Hypothalamus (tissue), 51 donors: ENCODE measurements at places on chromosomes 11 and 22.

GRCh38 chr11:8839957-8840945 is 70.7 kb upstream of the AKIP1 start:
- peak; percentile 44 for DNase-seq

DNA sequence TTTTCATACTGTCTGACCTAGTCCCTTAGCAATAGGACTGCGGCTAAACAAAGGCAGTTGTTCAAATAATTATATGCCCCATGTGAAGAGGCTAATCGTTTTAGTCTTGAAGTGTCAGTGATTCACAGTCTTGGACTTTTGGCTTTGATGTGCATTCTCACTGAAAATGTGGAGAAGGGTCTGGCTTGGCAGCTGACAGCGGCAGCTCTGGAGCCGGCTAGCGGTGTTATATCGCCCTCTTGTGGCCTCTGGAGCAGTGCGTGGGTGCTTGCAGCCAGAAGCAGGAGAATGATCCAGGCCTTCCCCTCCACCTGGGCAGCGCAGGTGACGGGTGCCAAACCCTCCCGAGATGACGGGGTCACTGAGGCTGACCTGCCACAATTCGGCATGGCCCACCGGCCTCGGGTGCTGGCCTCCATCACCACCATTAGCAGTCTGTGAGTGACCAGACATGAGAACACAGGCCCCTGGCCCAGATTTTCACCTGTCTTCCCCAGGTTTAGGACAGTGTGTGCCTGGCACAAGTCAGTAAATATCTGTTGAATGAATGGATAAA is 90.3 kb upstream of the PITPNB start:
- DNase-seq: peak; percentile 53

DNA sequence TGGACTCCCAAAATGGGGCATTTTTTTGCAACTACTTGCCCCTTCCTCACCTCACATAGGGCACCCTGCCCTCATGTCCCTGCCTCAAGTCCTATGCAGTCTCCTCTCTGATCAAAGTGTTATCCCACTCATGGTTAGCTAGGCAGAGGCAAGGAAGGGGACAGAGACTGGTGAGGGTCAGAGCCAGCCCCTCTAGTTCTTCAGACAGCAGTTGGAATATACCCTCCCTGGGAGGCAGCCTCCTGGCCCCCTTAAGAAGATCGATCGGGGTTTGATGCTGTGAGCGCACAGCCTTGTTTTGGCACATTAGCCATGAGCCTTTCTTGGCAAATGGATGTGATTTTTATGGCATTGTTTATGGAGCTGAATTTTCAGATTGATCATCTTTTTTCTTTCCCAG is 436.9 kb downstream of the BUD13 start:
- no peak for DNase-seq

GRCh38 chr11:75591966-75592365 is 29.9 kb downstream of the SERPINH1 start:
- DNase-seq: no peak

DNA sequence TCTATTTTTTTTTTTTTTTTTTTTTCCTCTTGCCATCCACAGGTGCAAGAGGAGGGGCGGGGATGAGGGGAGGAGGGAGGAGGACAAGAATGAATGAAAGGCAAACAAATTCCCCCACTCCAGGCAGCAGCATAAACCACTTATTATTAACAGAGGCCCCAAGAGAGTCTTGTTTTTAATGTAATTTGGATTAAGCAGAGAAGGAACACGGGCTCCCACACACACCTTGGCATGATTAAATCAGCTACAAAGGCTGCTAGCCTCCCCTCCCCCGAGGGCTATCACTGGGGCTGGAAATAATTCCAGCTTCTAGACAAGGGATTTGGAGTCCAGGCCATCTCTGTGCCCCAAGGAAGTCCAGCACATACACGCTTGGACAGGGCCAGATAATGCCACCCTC is 93.4 kb upstream of the DRD2 start:
- DNase-seq: no peak

GRCh38 chr11:9700105-9700801 is 36.4 kb downstream of the SWAP70 start:
- no peak for DNase-seq

DNA sequence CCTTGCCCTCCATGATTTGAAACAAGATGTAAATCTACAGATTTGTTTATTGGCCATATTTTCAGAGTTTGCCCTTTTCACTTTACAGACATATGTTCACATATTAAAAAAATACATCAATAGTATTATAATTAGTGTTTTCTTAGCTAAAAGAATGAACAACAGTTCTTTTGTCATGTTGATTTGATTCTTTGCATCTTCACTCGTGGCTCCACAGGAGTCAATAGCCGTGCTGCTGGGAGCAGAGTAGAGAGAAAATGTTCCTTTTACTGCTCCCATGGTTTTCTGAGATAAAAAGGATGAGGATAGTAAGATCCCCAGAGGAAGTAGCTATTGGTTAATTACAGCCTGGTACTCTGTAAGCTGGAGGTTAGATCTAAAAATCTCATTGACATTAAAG is 151.2 kb downstream of the PGR start:
- no peak for DNase-seq

DNA sequence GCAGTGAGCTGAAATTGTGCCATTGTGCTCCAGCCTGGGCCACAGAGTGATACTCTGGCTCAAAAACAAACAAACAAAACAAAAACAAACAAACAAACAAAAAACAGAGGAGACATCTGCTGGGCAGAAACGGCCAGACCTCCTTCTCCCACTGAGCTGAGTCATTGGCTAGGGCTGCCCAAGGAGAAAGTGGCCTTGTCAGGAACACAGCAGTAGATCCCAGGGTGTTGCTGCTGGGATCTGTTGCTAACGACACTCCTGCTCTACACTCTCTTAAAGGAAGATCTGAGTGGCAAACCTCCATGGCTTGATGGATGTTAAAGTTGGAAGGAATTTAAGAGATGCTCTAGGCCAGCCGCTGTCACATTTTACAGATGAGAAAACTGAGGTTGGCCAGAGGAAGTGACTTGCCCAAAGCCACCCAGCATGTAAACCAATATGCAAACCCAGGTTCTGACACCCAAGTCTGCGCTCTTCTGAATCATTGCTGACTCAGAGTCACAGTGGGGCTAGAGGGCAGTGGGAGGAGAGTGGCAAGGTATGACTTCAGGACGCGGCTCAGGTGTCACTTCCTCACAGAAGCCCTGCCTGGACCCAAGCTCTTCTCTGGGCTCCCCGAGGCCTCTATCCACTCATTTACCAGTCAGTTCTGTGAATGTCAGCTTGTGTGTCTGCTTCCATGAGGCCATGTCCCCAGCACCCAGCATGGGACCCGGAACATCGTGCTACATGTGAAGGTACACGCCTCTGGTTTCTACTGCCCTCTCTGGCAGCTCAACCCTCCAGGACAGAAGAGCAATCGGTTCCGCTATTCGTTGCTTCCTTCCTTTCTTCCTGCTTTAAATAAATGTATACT is 11.3 kb upstream of the GDPD5 start:
- no peak for DNase-seq

DNA sequence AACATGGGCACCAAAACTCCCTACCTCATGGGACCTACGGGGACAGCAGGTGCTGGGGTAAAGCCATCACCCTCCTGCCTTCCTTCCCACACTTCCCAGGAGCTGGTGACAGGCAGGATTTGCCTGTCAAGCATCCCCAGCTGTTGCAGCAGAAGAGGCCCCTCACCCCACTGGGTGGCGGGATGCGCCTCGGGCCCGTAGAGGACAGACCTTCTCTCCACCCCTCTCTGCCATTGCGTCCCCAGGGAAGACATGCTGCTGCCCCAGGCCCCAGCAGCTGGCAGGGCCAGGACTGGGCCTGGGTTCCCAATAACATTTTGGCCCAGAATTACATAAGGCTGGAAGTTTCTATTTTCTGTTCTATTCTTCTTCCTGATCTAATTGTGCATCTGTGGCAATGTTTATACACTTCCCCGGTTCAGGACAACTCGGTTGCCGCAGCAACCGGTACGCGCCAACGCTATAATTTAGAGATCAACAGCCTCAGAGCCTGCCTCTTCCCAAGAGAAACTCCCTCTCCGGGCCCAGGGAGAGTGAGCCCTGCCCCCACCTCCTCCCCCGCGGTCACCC is 25.4 kb downstream of the KCNJ4 start:
- no peak for DNase-seq

- DNase-seq: no peak
Observed at GRCh38 chr11:134882141-134882540, 470.1 kb upstream of the B3GAT1 start.

GRCh38 chr11:14905104-14906033 is 13.3 kb upstream of the CYP2R1 start:
- peak; percentile 31 for DNase-seq

GRCh38 chr22:41140365-41140957 is 48.1 kb downstream of the EP300 start:
- no peak for DNase-seq

- DNase-seq: no peak
Observed at GRCh38 chr22:46549971-46550641, 12.7 kb upstream of the CELSR1 start.

DNA sequence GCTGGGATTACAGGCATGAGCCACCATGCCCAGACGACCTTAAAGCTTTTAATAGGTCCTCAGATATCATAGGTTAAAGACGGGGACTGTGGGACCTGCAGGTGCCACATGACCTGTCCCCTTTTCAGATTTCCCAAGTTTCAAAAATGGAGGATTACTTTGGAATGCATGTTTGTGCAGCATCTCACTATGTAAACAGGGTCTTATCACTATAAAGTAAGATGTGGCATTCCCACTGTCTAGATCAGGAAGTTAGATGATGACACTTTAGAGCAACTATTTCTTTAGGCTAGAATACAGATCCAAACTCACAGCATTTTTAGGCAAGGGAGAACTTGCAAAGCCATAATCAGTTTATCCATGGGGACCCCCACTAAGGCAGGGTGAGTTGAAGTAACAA is 92.8 kb downstream of the USP35 start:
- DNase-seq: no peak

DNA sequence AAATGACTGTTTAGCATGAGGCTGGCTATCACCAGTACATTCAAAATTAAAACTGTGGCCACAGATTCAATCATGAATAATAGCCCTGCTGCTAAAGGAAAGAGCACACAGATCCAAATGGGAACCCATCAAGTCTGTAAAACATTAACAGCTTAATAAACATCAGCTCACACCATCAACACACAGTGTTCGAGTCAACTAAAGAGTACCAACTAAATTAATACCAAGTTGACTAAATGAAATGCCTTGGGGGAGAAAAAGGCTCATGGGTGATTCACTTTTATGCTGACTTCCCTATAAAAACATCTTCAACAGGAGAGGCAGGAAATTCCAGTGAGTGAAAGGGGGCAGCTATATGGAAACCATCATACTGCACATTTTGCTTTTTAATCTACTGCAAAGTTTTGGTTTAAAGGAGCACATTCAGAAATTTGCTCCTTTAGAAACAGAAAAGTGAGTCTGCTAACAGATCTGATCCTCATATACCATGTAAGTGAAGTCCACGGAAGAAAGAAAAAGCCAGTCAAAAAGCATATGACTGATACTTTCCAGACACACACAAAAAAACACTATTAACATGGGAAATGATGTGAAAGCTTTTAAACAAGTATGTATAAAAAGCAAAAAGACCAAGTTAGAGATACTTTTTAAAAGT is 16.3 kb downstream of the LGR4 start:
- no peak for DNase-seq

DNA sequence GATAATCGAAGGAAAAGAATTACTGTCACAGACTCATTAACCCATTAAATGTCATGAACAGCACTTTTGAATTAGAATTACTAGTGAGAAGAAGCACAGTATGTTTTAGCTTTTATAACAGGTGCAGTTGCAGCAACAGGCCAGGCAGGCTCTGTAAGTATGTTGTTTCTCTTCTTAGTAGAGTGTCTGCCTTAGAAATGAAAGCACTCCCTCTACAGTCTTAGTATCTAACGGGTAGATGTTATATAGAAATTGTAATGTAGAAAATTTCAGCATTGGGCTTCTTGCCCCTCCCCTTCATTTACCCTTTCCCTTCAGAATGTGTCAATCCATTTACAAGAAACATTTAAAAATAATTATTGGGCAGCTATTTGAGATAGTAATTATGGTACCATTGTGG is 87.4 kb downstream of the HIPK3 start:
- DNase-seq: no peak

GRCh38 chr11:30889143-30889794 is 303.1 kb upstream of the MPPED2 start:
- no peak for DNase-seq

GRCh38 chr11:20949585-20949984 is 280.2 kb downstream of the NELL1 start:
- DNase-seq: no peak

DNA sequence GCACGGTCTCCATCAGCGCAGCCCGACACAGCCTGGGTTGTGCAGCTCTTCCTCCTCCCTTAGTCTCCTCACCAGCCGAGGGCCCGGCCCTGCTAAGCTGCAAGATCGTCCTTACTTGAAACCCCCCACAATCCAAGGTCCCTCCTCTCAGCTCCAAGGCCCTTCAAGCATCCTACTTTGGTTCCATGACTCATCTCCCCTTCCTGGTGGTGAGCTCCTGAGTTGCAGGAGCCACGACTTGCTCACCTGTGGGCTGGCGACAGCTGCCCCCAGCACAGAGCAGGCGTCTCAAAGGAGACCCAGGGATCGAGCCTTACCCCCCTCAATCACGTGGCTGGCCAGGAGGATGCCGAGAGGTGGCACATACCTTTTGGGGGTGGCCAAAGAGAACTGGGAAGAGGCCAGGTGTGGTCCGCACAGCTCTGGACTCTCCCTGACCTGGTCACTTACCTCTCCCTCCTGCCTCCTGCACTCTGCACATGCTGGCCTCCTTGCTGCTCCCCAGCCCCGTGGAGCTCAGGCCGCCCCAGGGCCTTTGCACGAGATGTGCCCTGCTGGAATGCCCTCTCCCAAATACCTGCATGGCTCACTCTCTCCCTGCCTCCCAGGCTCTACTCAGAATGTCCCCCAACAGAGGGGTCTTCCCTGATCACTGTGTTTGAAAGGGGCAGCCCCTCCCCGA is 35.2 kb upstream of the FADD start:
- DNase-seq: no peak

GRCh38 chr22:45341498-45341897 is 31.8 kb downstream of the FAM118A start:
- no peak for DNase-seq

- DNase-seq: no peak
Observed at GRCh38 chr22:30221121-30221992, 25.2 kb downstream of the LIF start.

- DNase-seq: no peak
Observed at GRCh38 chr22:35719212-35719875, 1.7 kb downstream of the APOL5 start.

GRCh38 chr11:14232652-14233051 is 126.3 kb downstream of the RRAS2 start:
- no peak for DNase-seq

GRCh38 chr11:121090145-121090721 is 10.8 kb upstream of the TECTA start:
- DNase-seq: no peak

DNA sequence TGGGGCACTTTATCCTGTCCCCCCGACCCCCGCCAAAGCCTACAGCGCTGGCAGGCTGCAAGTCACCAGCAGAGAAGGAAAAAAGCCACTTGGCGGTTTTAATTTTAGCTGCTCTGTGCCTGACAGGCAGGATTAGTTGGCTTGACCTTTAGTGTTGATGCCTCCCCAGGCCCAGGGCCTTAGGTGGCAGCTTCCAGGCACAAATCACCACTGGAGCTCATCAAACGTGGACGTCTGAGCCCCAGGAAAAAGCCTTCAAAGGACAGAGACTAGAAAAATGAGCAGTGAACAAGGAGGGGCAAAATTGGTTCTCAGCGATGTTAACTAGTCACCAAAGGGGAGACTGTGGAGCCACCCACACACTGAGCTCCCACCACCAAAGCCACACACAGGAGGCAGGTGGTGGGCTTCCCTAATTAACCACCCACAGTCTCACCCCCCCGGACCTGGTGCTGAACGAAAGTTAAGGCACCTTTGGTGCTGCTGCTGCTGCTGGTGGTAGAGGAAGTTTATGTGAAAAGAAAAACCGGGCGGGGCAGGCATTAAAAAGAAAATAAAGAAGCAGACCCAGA is 4.4 kb upstream of the PYGM start:
- DNase-seq: no peak
